Fibroblast of lung (primary cell): ENCODE measurements at places on chromosomes 7 and 10.
A peak's percentile ranks its signal among the peaks of the same experiment; 100 is the strongest.

GRCh38 chr10:120436439-120437112, 20.5 kb upstream of the PLPP4 start:
- no peak for DNase-seq

DNA sequence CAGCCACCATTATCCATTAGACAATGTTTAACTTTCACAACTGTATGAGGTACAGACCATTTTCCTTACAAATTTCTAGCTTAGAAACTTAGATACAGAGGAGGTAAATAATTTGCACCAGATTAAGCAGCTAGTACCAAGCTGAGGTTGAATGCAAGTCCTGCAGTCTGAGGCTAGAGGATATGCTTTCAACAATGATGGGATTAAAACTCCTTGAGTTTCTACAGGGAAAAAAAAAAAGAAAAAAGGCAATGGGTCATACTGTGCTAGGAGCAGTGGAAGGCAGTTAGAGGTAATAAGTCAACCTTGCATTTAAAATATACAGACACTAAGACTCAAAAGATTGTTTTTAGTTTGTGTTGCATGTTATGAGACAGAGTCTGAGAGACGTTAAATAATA, 86.5 kb downstream of the SEMA3A start:
- no peak for DNase-seq

- DNase-seq = no peak
These were observed 100.1 kb upstream of the COL1A2 start for GRCh38 chr7:94294471-94295131.

- DNase-seq = no peak
These were observed at the start of gene MNX1 for GRCh38 chr7:157010588-157011332. MNX1 (minus strand) TSS chr7:157010663; CDS start chr7:157010350, 313 bp downstream.

DNA sequence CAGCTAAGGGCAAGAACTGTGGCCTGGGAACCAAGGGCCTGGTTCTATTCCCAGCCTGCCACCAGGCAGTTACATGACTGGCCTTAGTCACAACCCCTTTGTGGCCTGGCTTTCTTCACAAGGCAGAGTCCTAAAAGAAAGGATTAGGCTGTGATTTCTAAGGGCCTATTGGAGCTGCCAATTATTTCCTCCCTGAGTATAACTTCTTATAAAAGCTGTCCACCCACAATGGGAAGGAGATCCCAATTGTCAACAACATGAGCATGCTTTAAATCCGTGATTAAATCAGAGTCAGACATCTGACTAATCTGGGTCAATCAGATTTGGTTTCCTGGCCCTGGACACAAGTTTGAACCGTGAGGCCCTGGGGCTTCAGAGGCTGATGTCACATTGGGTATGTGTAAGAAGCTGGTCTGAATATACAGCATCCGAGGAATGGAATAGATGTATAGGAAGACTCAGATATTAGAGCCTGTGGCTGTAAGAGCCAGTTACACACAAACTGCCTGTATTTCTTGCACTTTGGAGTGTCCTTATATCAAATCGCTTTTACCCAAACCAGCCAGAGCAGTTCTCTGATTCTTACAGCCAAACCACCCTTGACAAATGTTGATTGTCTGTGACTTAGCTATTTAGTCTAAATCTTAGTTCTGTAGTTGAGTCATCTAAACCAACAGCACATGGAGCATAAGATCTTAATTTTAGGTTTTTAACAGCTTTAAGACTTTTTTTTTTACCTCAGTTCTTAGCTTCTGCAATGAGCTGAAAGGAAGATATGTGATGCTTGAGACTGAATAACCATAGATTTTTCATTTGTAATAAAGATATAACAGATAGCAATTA, 61.3 kb downstream of the ABCB4 start:
- DNase-seq = peak; percentile 79

DNA sequence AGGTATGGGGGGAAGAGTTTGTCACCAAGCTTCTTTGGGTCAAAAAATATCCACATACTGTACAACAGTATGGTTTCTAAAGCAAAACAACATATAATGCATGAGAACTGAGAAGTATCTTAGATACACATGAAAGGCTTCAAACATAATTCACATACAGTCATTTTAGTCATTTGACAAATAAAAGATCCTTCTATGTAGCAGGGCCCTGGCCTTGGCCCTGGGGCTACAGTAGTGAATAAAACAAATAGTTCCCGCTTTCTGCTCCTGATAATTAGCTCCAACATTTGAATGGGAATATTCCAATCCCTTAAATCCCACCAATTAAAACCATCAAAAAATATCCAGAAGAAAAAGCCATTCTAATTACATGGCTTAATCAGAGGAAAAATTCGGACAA, 51.3 kb downstream of the MALSU1 start:
- no peak for DNase-seq

DNA sequence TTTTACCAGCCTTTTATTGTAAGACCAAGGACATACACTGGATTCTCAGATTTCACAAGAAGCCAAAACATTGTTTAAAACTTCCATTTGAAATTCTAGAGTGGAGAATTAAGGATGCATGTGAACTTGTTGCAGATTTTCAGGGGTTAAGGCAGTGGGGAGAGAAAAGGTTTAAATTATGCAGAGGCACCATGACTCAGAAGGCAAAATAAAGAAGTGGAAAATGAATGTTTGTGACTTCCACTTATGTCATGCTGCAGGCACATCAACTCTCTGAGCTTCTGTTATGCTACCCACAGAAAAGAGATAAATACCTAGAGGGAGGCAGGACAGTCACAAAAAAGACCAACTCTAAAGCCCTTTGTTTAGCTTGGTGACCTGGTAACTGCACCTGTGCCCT, 84.4 kb upstream of the BET1 start:
- no peak for DNase-seq

DNA sequence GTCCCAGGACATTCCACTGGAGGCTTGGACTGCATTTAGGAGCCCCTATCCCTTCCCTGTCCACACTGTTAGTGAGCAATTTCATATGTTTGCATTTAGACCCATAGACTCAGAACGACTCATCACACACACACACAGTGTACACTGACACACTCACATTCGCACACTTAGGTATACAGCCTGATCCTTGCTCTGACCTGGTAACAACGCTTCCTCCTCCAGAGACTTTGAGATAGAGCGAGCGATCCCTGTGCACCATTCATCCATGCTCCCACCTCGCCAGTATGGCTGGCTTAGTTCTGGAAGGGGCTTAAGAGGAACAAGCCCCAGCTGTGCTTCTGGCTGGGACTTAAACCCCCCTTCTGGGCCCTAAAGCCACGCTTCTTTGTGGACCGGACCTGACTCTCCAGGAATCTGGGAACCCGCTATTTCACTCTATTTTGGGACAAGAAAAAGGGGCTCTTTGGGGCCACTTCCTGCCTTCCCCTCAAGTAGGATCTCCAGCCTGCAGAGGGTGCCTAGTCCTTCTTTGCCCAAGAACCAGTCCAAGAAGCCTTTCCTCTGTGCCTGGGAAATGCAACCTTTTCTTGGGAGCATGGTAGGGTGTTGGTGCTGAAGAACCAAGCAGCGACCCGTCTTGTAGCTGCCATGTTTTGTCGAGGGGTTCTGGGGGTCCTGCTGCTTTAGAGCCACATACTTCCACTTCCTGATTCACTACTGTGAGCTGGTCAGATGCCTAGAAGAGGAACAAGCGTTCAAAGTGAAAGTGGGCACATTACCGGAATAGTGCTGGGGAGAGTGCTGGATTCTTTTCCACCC, 1.1 kb upstream of the HOXA13 start:
- no peak for DNase-seq

- DNase-seq = no peak
These were observed 57.8 kb downstream of the SYPL1 start for GRCh38 chr7:106054156-106054910.

DNA sequence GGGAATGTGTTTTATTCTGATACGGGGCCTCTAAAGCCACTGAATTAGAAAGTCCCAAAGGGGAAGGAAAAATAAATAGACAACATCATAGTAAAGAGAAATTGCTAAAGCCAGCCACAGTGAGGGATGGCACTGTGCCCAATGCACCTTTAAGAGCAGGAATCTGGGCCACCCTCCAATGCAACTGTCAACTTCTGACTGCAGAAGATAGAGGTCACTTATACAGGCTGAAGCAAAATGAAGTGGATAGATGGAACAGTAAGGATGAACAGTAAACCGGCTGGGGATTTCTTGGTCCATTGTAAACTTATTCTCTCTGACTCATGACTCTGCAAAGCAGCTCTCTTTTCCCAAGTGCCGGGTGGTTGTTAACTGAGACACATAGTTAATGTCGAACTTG, 54.0 kb upstream of the KCNIP2 start:
- DNase-seq = peak; percentile 50

DNA sequence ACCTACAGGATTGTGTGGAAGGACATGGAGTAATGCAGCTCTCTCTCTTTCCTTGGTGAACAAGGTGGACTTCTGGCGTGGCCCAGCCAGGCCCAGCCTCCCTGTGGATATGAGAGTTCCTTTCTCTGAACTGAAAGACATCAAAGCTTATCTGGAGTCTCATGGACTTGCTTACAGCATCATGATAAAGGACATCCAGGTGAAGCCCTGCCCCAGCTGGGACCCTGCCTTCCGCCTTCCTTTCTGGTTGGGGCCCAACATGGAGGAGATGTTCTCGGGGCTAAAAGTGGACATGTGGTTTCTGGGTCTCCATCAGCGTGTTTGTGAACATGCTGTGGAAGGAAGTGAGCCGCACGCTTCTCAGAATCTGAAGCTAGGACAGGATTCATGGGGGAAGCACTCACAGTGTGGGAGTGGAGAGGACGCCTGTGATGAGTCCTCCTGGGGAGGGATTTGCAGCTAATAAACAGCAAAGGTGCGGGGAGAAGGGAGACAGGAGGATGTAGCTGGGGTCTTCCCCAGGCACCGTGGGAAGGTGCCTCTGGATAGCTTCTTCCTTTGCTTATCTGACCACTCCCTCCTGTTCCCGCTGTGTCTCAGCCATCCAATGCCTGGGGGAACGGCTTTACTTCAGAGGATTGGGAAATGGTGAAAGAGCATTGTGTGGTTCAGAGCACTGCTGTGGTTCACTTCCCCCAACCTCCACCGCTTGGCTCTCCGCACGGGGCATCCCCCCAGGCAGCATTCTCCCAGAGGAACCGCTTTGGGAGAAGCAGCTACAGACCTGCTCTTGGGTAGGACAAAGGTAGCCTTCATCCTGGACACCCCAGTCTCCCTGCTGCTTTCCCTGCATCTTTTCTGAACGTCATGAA, 5.5 kb downstream of the CPA5 start:
- peak; percentile 39 for DNase-seq

DNA sequence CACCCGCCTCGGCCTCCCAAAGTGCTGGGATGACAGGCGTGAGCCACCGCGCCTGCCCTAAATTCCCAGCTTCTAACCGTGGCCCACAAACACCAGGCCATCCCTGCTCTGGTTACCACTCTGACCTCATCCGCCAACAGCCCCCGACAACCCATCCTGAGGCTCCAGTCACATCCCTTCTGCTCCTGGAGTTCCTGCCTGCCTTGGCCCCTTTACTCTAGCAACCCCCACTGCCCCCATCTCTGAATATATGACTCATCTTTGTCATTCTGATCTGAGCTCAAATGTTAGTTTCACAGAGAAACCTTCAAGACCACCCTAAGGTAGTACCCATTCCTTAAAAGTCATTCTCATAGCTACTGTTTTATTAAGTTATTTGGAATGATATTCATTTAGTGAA, 26.6 kb downstream of the RHEB start:
- DNase-seq = no peak

DNA sequence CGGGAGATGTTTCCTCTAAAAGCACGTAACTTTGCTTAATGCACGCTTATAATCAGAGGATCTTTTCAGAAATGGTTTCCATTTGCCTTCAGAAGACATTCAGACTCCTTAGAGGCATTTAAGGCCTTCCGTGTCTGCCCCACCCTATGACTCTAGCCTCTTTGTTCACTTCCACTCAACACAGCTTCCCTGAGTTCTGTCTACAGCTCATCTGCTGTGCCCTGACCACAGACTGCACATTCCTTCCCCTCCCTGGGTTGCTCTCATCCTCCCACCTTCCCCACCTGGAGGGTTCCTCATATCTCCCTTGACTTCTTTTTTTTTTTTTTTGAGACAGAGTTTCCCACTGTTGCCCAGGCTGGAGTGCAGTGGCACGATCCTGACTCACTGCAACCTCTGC, 16.6 kb downstream of the FBH1 start:
- no peak for DNase-seq

GRCh38 chr10:52229291-52229931, 84.7 kb upstream of the DKK1 start:
- peak; percentile 39 for DNase-seq

DNA sequence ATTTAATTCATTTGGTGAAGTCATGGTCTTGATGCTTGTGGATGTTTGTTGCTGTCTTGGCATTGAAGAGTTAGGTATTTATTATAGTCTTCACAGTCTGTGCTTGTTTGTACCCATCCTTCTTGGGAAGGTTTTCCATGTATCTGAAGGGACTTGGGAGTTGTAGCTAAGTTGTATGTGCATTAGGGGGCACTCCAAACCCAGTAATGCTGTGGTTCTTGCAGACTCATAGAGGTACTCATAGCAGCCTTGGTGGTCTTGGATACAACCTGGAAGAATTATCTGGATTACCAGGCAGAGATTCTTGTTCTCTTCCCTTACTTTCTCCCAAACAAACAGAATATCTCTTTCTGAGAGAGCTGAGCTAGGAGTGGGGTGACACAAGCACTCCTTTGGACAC, 93.2 kb downstream of the ADCYAP1R1 start:
- no peak for DNase-seq

DNA sequence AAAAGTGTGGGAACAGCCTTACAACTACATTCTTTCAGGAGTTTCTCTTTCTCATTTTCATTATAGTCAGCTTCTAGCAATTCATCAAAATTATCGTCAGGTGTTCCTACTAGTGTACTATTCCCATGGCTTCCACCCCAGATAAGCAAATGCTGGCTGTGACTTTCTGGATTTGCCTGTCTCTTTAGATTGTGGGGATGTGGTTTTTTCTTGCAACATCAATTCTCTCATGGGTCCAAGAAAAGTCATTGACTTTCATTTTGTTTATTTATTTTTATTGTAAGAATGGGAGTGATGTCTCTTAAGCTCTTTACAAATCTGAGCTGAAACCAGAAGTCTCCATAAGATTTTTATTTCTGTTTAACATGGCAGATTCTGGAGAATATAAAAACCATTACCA, 349.7 kb upstream of the SEMA3C start:
- DNase-seq = peak; percentile 68

DNA sequence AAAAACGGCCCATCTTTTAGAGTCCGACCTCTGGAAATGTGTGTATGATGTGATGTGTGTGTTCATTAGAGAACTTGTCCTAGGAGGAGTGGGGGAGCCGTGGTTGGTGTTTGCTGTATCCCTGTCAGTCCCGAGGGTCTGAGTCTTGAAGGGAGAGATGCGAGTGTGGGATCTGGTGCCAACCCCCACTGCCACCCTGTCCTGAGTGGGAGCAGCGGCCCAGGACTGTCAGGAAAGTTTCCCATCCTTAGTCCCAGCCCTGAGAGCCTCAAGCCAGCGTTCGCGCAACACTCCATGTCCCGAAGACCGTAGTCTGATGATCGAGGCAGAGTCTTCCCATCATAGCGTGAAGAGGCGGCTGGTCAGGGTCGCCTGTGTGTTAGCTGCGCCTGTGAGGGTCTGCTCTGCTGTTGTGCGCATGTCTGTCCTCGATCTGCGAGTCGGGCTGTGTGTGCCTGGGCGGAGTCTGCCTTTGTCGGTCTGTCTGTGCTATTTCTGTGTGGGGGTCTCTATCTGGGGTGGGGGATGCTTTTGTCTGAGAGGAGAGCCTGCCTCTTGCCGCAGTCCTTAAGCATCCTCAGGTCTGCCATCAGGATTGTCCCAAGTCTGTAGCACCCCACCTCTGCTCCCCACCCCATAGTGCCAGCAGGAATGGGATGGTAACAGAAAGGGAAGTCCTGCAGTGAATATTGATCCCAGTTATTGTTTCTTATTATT, 514 bp upstream of the CHAT start:
- no peak for DNase-seq

GRCh38 chr7:127996253-127997071, 34.8 kb downstream of the LRRC4 start:
- DNase-seq = no peak
